Kidney glomerular epithelial cell (primary cell): ENCODE measurements at places on chromosomes 1 and 21.

- no peak for DNase-seq
Measured at GRCh38 chr1:206646504-206646903, 11.2 kb downstream of the DYRK3 start.

GRCh38 chr1:174911606-174912005 is 88.1 kb upstream of the CACYBP start:
- no peak for DNase-seq

GRCh38 chr1:213931836-213932235 is 55.9 kb upstream of the PROX1 start:
- no peak for DNase-seq

DNA sequence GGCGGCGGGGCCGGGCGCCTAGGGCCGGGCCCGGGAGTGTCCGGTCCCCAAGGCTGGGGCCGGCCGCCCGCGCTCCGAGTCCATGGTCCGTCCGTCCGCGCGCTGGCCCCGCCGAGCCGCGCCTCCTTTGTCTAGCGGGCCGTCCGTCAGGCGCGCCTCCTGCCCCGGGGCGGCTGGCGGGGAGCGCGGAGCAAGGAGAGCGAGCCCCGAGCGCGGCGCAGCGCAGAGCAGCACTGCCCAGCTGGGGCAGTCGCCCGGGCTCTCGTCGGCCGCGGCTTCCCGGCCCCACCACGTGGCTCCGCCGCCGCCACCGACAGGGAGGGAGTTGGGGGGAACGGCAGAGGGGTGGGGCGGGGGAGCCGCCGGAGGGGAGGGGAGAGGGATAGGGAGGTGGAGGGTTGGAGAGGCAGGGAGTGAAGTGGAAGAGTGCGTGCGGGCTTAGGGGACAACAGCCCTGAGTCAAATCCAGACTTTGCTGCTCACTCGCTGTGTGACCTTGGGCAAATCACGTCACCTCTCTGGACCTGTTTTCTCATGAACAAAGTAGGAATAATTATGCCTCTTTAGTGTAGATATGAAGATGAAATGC is at the start of gene NKAIN1:
NKAIN1 (minus strand) TSS at position 235 of the 589 bp plus-strand sequence. CDS start 340 bp downstream, outside the sequence.
- DNase-seq, result peak; percentile 1

- no peak for DNase-seq
Measured at GRCh38 chr1:116911188-116911553, 1.5 kb downstream of the PTGFRN start.

GRCh38 chr1:153816283-153816889 is 41.2 kb downstream of the SLC27A3 start:
- DNase-seq, result no peak

GRCh38 chr1:108590957-108591356 is 31.1 kb downstream of the EEIG2 start:
- DNase-seq, result peak; percentile 47

GRCh38 chr21:34133802-34134201 is 60.4 kb downstream of the MRPS6 start:
- DNase-seq, result no peak

GRCh38 chr1:25760122-25760719 is 39.8 kb upstream of the SELENON start:
- DNase-seq, result no peak

DNA sequence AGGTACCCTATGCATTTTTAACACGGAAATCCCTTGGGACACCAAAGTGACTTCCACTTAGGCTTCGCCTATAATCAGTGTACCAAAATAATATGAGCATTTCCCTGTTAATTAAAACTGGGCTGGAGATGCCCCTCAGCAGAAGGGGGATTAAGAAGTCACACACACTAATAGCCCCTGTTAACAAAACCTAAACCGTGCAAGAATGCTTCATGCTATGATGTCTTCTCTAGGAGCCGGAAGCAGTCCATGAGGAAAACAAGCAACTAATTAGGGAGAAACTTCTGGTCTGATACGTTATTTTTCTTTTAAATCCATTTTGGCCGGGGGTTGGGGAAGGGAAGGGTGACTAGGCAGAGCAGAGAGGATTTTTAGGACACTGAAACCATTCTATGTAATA is 123.4 kb downstream of the ESRRG start:
- no peak for DNase-seq

DNA sequence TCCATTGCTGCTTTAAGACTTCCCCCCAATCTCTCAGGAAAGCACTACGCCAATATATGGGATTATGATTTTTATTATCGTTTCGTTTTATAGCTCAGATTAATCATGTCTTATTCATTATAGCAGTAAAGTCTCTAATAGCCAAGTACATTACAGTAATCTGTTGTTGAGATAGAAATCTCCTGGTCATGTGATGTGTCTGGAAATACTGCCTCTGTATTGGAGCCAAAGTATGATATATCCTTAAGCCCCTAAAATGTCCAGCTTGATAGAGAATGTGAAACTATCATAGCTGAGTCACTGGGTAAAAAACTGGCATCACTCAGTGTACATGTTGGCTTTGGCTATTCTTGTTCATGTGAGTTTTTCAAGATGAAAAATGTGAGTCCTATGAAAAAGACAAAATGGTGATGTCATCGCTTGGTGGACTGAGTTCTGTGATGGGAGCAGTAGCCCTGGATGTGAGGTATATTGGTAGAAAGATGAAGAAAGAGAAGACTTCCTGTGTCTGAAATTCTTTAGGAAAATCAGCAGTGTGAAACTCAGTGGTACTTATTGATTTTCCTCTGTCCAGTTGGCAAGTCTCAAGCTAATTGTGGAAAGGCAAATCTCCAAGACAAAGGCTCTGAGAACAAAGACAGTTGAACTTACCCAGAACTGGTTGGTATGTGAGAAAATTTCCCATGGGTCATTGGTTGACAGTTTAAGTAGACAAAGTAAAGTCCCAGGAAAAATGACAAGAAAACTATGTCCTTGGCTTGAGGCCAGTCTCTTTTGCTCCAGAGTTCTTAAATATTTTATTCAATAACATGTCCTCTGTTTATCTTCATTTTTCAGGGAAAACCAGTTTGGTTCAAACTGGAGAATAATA is 76.2 kb downstream of the BRINP2 start:
- DNase-seq, result no peak

GRCh38 chr1:219686171-219686570 is 73.3 kb upstream of the ZC3H11B start:
- no peak for DNase-seq

GRCh38 chr1:8283058-8283884 is 34.6 kb upstream of the SLC45A1 start:
- DNase-seq, result no peak

DNA sequence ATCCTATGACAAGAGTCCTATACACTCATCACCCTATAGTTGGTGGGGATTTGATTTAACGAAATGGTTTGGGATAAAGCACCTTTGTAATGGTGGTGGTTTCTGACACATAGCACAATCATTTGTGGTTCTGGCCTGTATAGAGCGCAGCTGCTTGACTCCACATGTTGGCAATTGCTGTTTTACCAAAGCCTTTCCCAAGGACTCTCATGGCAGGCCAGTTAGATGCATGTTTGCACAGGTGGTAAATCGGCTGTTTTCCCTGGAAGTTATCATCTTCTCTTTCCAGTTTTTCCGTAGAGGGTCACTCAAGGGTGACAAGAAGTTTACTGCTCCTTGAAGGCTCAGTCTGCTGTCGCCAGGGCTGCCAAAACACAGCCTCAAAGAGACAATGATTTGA is 17.1 kb upstream of the XPR1 start:
- DNase-seq, result no peak

DNA sequence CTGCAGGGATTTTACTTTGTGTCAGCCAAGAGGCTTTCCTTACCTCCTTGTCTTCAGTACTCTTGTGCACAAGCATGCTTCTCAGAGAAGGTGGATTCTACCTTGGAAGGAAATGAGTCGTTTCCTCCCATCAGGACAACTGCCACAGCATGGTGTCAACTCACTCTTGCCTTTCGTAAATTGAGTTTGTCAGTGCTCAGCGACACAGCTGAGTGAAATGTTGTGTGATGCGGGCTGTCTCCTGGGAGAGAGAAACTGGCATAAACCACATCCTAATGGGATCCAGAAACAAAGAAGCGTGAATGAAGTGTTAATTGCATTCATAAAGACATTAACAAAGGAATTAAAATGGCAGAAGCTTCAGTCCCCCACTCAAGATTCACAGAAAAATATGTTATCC is 51.5 kb upstream of the SLC22A15 start:
- no peak for DNase-seq

DNA sequence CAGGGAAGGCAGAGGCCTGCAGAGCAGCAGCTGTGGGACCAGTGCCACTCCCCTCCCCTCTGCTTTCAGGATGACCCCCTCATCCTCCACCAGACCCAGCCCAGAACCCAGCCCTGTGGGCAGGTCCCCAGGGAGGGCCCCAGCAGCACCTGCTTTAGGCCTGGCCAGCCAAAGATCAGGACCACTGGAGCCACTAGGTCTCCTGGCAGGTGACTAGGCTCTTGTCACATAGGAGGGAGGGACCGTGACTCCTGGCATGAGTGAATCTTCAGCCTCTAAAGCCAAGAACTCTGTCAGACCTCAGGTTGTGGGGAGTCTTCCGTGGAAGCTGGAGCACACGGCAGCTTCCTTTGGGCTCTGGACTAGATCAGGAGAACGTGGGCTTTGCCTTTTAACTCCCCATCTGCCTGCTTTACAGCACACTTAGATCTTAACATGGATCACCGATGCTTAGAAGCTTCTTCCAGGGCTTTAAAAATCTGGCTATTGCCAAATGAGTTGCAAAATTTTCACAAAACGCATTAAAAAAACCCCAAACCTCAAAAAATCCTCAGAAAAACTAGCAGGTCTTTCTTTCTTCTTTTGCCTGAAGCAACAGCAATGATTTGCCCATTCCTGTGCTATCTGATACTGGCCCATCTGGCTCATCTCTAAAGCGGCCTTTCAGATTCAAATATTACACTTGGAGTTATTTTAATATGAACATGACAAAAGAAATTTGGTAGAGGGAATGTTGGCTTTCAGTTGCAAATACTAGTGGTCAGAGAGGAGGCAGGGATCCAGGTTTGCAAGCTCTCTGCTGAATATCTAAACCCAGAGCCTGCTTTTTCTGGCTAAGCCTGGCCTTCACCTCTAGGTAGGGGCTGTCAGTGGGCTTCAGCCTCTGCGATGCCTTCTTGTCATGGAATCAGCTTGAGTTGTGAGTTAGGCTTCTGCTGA is 235.2 kb downstream of the SDCCAG8 start:
- DNase-seq, result no peak

- no peak for DNase-seq
Measured at GRCh38 chr1:78650114-78650660, 556 bp downstream of the IFI44 start.

DNA sequence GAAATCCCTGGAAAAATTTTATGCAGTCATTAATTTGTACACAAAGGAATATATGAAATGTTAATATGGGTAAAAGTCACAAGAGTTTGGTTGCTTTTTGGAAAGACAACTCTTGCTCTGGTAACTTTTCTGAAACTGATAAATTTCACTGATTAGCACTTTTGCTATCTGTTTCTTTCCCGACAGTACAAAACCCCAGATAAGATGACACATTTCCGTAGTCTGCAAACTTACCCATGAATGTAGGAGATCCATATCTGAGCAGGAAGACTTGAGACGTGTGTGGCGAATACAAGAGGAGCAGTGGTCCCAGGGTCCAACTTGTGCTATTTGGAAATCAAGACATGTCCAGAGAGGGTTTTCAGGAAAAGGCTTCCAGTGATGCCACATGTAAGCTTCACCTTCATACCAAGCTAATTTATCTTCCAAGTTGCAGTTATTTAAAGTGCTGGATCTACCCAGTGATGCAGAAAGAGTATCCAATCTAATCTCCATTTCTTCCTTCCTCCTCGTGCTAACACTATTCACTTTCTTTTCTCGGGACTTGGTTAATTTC is 35.9 kb upstream of the SAMSN1 start:
- no peak for DNase-seq

GRCh38 chr1:205275133-205275532 is 46.4 kb downstream of the NUAK2 start:
- no peak for DNase-seq

GRCh38 chr1:53391982-53392381 is 64.1 kb upstream of the LRP8 start:
- DNase-seq, result no peak

GRCh38 chr1:214426426-214426812 is 125.0 kb downstream of the PTPN14 start:
- no peak for DNase-seq

DNA sequence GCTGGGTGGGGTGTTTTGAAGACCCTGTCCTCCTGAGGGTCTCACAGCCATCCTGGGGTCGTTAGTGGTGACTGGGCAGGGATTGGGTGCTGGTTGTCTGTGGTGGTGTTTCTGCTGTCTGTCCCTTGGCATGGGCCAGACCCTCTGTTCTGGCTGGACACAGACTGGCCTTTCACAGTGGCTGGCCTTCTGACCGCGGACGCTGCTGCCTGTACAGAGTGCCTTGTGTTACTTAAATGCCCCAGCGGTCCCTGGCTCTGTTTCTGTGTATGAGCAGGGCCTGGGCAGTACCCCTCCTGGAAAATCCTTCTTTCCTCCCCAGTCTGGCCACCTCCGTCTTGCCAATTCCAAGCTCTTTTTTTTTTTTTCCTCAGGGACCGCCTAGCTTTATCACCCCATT is 50.9 kb downstream of the SH3BGR start:
- DNase-seq, result no peak

GRCh38 chr1:225771661-225772322 is 5.8 kb upstream of the SRP9 start:
- no peak for DNase-seq

DNA sequence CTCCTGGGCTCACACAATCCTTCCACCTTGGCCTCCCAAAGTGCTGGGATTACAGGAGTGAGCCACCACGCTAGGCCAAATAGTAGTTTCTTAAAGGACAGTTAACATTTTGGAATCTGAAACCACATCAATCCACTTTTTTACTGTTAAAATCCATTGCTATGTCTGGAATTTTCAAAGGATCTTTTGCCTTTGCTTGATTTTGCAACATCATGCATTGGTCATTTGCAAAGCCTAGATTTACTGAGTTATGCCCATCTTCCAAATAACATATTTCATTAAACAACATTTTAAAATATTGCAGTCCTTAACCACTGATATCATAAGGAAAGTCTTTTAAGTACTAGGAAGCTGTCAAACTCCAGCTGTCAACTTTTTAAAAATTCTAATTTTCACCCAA is 3.3 kb downstream of the POGZ start:
- DNase-seq, result no peak

- no peak for DNase-seq
Measured at GRCh38 chr1:215957663-215958062, 390.6 kb downstream of the KCTD3 start.

- DNase-seq, result no peak
Measured at GRCh38 chr1:236159704-236160539, 17.6 kb downstream of the GPR137B start.
